Astrocyte of the hippocampus (primary cell): ENCODE measurements at places on chromosomes 7 and 10.
A peak's percentile ranks its signal among the peaks of the same experiment; 100 is the strongest.

- DNase-seq = no peak
Measured at GRCh38 chr10:110780704-110781103, 91.0 kb upstream of the PDCD4 start.

DNA sequence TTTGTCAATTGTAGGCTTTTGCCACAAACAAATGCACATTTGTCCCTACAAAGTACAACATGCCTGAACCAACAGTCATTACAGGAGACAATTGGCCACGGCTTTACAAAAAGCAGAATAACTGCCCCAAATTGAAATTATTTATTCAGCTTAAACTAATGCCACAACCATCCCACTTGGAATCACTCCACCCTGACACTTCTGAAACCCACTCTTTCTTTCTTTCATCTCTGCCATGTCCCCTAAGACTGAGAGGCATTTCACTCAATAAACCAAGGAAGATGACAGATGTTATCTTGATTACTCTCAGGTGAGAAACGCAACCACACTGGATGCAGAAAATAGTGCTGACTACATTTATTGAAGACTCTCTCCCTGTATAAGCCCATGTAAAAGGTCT is 2.6 kb upstream of the NPM3 start:
- no peak for DNase-seq

DNA sequence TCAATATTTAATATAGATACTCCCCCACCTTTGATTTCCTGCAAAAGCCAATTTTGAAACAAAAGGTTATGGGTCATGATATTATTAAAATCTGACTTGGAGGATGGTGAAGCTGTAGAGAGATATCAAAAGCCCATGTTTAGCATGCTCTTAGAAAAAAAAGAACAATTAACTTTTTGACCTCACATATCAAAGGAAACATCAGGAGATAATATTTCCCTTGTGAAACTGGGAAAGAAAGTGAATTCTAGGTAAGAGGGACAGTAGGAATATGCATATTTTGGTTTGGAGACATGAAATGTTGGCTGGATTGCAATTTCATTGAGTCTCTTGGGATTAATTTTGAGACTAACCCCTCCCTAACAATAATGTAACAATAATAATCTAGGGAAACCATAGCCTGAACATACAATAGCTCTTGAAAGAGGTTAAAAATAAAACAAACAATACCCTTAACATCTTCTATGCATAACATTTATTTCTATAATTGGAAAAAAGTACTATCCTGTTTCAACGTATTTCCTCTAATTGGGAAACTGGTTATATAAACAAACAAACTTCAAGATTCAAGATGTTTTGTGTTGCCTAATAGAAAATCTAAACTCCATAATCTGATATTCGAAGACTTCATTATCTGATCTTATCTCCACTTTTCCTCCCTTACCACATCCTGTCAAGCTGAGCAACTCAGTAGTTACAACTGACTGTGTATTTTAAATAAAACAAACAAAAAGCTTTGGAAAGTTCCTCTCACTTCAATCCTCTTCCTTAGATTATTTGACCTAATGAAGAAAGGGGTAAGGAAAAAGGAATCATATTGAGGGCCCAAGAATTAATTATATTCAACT is 14.8 kb downstream of the TMEM26 start:
- no peak for DNase-seq

DNA sequence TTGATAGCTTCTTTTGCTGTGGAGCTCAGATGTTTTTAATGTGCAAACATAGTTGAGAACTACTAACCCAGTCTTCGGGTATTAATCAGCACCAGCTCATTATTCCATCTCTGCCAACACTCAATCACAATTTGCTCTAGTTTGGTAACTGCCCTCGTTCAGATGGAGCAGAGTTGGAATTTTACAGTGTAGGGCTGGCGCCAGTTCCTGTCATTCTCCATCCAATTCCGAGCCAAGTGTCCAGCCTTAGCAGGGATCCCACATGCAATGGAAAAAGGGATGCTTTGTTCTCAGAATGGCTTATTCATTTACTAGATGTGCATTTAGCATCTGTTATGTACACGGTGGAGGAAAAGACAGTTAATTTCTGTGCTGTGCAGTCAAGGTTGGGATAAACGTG is 504.5 kb upstream of the GALNT17 start:
- peak; percentile 48 for DNase-seq

GRCh38 chr7:16989811-16990413 is 108.1 kb upstream of the AGR3 start:
- peak; percentile 75 for DNase-seq

- peak; percentile 78 for DNase-seq
Measured at GRCh38 chr10:24556750-24557742, 166.6 kb downstream of the ARHGAP21 start.

DNA sequence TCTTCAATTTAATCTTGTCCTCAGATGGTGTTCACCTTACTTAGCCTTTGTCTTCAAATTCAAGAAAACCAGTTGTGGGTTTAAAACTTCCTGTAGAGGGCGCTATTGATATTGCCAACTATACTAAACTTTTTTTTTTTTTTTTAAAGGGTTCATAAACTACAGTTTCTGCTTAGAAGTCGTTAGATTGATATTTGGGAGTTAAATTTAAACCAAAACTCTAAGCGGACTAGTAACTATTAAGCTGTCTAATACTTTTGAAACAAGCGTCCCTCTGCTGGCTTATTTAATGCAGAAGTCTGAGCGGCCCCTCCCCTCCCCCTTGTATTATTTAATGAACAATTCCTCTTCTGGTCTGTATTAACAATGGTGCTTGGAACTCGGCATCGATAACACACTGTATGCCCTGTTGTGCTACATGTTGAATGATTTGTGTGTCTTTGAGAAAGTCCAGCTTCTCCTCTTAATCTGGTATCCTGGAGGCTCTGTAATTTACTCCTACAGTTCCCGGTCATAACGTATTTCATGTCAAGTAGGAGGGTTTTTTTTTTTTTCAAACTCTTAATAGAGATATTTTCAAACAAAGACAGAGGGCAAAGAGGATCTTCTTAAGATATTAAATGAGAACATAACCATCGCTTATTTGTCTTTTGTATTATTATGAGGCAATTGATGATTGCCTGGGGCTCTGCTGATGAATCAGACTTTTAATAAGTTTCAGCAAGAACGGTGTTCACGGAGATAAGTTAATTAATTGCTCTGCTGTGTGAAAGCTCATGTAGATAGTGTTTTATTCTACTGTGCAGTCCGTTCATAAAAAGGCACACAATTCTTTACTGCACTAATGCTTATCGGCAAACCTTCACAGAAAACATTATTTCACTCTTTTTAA is 22.6 kb upstream of the CREB5 start:
- DNase-seq = peak; percentile 79

DNA sequence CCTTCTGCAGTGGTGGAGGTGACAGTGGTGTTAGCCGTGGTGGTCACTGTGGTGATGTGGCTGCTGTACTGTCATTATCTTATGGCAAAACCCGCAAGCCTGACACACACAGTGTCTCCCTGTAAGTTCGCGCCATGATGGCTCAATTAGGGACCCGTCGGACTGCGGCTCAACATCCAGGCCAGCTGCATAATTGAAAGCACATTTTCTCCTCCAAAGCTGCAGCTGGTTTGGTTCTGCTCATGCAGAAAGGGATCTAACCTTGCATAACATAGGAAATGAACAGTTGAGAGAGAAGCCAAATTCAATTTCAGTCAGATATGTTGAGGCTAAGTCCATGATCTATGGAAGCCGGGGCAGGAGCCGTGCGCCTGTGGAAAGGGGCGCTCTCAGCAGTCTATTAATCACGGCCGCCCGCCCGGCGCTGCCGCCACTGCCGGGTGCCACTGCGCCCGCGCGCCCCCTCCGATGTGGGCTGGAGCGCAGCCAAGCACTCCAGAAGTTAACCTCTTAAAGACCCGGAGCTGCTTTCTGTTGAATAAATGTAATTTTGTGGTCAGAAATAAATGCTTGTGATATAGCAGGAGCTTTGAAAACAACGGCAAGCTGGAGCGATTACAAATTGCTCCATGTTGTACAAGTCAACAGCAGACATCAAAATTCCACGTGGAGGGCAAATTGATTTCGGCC is 227.7 kb downstream of the CUX1 start:
- peak; percentile 94 for DNase-seq

DNA sequence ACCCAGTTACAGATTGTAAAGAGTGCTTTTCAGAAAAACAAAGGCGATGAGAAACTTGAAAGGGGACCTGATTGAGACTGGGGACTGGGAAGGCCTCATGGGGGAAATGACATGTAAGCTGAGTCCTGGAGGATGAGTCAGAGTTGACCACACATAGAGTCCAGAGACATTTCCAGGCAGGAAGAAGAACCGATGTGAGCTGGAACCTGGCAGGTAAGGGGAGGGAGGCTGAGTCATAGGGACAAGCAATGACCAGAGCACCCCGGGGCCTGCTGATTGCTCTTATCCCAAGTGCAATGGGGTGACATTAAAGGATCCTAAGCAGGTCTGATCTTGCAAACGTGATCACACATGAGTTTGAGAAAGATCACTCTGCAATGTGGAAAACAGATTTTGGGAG is 11.7 kb downstream of the TLL2 start:
- DNase-seq = peak; percentile 24
